Stimulated activated CD8-positive, alpha-beta memory T cell treated with anti-CD3 and anti-CD28 coated beads, Interleukin-7, amount 100 ng/mL, for 4 hours (primary cell): ENCODE measurements at places on chromosomes 13 and 19.

GRCh38 chr13:72534951-72535640 is 192.3 kb downstream of the MZT1 start:
- DNase-seq: no peak

DNA sequence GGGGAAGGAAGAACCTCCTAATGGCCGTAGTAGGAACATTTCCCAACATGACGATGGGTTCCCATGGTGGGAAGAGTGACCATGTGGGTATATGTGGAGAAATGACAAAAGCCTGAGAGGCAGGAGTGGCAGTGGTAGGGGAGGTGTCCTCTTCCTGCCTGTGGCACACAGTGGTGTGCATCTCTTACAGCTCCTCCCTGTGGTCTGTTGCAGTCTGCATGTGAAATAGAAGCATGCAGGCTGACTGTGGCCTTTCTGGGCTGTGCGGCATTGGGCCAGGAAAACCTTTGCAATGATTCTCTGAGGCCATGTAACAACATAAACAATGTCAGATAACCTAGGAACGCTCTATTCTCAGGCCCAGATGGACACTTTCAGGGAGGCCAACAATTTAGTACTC is 84.0 kb downstream of the LACC1 start:
- no peak for DNase-seq

GRCh38 chr13:109750221-109750775 is 36.1 kb downstream of the IRS2 start:
- DNase-seq: no peak

DNA sequence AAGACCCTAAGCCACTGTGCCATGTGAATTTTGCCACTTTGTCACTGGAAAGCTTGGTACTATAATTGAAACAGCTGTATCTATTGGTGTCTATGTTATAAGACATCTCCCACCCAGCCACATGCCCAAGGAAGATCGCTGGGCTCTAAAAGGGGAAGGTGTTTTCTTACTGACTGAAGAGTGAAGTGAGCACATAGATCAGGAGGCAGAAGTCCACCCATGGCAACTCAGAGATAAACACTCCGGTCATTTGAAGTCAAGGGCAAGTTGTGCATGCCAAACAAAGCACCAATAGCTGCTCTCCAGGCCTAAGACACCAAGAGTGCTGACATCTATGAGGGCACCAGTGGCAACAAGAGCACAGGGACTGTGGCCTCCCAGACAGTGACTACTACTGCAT is 153.8 kb downstream of the KCTD12 start:
- DNase-seq: no peak

DNA sequence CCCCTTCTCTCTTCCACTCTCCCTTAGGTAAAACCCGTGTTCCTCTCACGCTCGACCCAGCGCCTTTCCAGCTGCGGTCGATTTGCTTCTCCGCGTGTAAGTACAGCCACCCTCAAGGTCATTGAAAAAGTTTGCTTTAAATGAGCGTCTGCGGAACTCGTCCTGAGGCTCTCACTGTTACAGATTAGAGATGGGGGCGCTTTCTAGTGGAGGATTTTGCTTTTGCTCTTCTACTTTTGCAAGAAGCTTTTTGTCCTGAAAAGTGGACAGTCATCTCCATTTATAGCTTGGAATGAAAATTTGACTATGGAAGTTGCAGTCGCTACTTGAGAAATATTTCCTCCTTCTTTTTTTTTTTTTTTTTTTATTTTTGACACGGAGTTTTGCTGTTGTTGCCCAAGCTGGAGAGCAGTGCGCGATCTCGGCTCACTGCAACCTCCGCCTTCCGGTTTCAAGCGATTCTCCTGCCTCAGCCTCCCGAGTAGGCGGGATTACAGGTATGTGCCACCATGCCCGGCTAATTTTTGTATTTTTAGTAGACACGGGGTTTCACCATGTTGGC is 595 bp upstream of the RAB20 start:
- DNase-seq: peak; percentile 3

DNA sequence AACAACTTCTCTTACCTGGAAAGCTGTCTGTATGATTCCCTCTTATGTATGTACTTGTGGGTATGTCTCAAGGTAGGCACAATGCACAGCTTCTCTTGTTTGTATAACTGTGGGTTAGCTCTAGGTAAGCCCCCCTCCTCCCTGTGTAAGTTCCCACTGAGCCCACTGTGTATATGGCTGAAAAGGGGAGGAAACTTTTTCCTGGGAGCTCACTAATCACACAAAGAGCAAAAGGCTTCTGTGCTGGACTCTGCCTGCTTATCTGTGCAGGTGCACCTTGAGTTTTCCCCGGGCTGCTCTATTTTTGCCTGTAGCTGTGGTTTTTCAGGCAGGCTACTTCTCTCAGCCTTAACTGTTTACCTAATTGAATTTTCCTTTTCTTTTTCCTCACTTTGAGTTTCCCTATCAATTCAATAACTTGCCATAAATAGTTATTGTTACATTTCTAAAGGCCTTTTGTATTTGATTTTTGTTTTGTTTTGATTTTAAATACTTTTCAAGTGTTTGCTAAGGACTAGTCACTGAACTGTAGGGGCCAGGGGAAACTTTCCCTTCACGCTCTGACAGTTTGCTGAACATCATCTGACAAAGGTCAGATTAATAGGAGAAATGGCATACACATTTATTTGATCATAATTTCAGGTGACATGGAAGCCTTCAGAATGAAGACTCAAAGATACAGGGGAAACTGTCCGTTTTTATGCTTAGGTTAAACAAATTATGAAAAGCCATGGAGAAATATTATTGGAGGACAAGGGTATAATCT is 423.5 kb upstream of the ATXN8OS start:
- no peak for DNase-seq

DNA sequence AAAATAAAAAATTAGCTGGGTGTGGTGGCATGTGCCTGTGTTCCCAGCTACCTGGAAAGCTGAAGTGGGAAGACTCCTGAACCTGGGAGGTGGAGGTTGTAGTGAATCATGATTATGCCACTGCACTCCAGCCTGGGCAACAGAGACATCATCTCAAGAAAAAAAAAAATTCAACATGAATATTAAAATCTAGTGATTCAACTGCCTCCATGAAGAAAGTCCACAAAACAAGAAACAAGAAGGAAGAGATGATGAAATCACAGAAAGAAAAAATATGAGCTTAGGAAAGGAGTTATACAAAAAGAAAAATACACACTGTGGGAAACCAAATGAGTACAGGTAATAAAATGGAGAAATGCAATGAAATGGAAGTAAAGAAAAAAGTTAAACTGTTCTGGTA is 99.6 kb upstream of the SIAH3 start:
- DNase-seq: no peak

DNA sequence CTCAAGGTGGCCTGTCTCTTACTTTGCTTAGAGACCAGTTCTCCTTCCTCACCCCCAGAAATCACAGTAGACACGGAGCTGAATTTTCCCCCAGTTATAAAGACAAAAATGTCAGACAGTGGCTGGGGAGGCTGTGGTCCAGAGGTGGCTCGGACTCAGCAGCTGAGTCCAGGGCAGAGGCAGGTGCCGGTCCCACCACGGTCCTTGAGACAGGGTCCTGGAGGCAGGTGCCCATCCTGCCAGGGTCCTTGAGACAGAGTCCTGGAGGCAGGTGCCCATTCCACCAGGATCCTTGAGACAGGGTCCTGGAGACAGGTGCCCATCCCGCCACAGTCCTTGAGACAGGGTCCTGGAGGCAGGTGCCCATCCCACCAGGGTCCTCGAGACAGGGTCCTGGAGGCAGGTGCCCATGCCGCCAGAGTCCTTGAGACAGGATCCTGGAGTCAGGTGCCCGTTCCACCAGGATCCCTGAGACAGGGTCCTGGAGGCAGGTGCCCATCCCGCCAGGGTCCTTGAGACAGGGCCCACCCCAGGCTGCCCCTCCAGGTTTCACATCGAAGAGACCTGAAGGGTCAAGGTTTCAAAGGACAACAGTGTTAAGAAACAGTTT is 23.1 kb downstream of the PEPD start:
- DNase-seq: no peak

DNA sequence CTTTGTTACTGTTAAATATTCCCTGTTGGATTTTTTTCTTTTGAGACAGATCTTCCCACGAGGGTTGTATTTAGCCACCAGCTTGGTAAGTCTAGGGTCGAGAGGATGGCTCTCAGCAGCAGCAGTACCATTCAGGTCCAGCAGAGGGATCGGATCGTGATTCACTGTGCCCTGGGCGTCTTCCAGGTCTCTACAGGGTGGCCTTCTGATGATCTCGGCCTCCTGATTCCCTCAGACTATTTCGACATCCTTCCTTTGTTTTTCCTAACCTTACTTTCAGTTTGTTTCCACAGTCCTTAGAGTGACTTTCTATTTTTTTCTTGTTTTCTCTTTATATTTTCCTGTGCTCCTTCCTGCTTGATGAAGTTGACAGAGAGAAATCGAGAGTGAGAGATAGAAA is 1436.9 kb downstream of the UQCRFS1 start:
- no peak for DNase-seq

- no peak for DNase-seq
These were observed 525 bp downstream of the CARS2 start for GRCh38 chr13:110705356-110705825.

DNA sequence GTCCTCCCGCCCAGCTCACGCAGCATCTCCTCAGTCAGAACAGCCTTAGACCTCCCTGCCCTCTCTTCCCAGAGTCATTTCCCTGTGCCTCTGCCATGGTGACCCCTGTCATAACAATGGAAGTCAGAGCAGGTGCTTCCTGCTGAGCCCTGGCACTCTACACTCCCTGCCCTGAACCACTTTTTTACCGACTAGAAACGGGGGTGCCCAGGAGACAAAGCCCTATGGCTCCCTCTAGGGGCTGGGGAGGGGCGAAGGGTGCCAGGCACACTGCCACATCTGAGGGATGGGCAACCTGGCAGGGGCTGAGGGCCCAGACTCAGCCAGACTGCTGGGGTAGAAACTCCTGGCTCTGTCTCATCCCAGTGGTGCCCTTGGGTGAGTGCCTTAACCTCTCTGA is 16.4 kb downstream of the ZNF574 start:
- DNase-seq: no peak

- no peak for DNase-seq
These were observed 17.1 kb downstream of the TSHZ3 start for GRCh38 chr19:31332096-31332495.

DNA sequence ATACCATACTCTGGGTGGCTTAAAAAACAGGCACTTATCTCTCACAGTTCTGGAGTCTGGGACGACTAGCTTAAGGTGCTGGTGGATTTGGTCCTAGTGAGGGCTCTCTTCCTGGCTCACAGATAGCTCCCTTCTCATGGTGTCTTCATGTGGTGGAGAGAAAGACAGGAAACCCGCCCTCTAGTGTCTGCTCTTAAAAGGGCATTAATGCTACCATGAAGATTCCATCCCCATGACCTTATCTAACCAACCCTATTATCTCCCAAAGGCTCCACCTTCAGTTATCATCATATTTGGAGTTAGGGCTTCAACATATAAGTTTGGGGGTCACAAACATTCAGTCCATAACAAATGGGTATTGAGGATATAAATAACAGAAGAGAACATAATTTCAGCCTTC is 139.4 kb downstream of the HS6ST3 start:
- no peak for DNase-seq

GRCh38 chr13:19888799-19889198 is 25.4 kb upstream of the ZMYM5 start:
- no peak for DNase-seq

DNA sequence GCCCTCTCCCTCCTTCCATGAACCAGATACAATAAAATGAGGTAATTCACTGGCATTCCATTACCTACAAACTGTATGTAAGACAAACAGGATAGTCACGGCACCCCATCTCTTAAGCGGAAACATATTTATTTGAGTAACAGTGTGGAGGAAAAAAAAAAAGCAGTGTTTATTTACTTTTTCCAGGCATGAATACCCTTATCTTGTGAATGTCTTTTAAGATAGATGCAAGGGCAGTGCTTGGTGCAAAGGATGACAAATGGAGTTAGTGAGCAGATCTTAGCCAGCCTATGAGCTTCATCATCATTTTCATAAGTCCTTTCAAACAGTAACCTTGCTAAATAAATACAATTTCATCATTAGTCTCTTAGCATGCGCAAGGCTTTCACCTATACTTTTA is 1661.8 kb upstream of the SPRY2 start:
- DNase-seq: no peak

GRCh38 chr13:94033098-94033497 is 446.4 kb downstream of the DCT start:
- no peak for DNase-seq

GRCh38 chr19:29450812-29451211 is 75.0 kb upstream of the VSTM2B start:
- no peak for DNase-seq

GRCh38 chr13:80755910-80756309 is 415.0 kb upstream of the SPRY2 start:
- no peak for DNase-seq

DNA sequence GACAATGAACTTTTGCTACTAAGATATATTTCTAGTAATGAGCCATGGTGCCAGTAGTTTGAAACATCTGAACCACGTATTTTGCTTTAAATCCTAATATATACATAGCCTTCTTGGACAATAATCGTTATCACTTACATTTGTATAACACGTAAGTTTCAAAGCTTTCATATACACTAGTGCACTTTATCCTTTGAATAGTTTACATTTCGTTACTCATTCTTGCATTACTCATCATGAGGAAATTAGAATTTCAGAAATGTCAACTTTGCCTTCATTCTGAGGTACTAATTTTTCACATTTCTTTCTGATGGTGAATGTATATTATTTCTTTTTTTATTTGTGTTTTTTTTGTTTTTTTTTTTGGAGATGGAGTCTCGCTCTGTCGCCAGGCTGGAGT is 5.8 kb downstream of the KBTBD7 start:
- no peak for DNase-seq

DNA sequence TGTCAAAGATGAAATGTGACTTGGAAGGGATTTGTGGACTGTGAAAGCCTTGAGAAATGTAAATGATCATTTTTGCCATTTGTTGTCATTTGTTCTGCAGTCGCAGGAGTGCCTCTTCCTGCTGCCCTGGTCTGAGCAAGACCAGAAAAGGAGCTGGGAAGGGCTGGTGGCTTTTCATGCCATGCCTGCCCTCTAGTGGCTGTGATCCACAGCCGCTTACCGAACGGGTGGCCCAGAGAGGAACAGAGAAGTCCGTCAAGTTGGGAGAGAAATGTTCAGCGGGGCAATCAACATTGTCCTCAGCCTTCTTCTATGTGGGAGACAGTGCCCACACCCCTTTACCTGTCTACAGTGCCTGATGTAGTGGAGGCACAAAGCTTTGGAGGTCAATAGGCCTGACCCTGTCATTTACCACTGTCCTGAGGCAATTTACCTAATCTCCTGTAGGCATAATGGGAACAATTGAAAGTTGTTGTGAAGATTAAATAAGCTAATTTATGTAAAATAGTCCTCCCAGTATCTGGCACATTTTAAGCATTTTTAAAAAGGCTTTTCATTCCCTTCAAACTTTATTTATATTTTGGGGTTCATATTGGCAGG is 224.5 kb downstream of the B3GLCT start:
- peak; percentile 20 for DNase-seq

- DNase-seq: no peak
These were observed 22.5 kb upstream of the MYCBP2 start for GRCh38 chr13:77349365-77349764.

DNA sequence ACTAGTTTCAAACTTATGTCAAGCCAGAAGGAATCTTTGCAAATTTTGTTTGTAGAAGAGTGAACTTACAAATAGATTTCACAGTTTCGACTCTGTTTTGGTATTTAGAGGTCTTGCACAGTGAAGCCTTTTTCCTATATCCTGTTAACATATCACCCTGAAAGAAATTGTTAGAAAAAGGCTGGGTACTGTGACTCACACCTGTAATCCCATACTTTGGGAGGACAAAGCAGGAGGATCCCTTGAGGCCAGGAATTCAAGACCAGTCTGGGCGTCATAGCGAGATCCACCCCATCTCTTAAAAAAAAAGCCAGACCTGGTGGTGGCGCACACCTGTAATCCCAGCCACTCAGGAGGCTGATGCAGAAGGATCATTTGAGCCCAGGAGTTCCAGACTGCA is 224.0 kb downstream of the GGACT start:
- no peak for DNase-seq
